NCI-H524 (cell line): ENCODE measurements at places on chromosomes 12 and 14.

DNA sequence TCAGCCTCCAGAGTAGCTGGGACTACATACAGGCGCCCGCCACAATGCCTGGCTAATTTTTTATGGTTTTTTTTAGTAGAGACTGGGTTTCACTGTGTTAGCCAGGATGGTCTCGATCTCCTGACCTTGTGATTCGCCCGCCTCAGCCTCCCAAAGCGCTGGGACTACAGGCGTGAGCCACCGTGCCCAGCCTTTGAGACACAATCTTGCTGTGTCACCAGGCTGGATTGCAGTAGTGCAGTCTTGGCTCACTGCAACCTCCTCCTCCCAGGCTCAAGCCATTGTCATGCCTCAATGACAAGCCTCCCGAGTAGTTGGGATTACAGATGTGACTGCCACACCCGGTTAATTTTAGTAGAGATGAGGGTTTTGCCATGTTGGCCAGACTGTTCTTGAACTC lies 21.3 kb upstream of the STRN3 start:
- no peak for DNase-seq

DNA sequence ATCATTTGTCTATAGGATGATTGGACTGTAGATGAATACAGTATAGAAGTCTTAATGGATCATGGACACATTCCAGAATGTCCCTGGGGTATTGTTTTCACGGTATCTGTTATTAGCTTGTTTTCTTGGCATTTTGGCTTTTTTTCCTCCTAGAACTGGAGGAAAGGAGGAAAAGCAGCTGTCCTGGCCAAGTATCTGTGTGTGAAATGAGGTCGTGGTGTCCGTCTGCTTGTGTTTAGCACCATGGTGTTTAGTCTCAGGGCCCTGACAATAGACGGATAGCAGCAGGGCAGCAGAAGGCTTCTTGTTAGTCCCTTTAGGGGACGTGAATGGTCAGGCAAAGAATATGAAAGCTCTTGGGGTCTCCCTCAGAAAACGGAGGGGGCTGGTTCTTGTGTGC lies 21.2 kb downstream of the FGF6 start:
- DNase-seq, result no peak

DNA sequence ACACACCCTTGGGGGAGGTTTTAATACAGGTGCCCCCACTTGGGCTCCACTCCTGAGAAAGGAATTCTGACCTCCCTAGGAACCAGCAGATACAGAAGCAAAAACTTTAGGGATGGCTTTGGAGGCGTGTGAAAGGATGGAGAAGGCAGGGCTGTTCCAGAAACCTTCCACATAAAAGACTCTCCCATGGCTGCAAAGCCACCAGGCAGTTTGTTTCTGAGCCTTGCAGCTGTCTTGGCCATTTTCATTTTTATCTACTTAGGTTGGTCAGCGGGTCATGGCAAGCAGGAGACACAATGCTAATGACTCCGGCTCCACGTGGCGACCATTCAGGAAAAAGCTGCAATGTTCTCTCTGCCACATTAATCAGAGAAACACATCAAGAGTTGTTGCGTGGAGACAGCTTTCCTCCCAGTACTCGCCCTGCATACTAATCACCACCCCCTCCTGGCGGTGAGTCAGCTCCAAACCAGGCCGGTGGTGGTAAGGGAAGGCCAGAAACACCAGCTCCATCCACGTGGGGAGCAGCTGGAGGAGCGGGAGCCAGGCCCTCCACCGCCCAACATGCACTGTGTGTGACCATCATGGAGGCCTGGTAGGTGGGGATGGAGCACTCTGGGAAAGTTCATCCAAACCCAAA lies 30.9 kb upstream of the IRF2BPL start:
- DNase-seq, result no peak

DNA sequence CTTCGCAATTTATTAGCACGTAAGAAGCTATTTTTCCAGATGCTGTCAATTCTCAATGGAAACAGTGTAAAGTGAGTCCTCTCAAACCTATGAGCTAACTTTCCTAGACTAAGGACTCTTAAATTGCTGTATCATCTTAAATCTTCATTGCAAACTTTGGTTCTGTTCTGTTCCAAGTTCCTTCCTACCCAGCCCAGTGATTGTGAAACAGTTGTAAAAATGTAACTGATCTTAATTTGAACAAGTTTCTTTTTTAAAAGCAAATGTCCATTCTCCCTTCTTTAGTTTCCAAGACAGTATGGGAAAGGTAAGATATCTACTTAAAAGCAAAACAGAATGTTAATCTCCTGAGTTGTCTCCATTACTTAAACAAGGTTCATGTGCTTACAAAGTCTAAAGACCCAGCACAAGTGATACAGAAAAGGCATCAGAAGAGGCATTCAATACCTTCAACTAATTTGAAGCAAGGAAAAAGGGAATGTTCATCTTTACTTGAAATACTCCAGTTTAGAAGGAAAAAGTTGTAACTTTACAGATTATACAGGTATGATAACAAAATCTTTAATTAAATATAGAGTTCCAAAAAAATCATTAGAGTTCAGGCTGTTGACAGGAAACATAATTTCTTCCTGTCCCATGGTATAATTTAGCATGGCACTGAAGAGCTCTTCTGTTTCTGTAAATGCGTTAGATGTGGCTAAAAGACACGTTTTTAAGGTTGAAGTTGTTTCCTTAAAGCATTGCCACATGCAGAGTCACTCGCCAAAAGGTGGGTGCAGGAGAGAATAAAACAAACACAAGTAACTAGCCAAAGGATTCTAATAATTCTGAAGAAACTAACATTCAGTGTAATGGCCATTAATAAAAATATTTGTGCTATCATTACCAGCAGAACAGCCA lies 101.5 kb upstream of the USP15 start:
- DNase-seq, result no peak

DNA sequence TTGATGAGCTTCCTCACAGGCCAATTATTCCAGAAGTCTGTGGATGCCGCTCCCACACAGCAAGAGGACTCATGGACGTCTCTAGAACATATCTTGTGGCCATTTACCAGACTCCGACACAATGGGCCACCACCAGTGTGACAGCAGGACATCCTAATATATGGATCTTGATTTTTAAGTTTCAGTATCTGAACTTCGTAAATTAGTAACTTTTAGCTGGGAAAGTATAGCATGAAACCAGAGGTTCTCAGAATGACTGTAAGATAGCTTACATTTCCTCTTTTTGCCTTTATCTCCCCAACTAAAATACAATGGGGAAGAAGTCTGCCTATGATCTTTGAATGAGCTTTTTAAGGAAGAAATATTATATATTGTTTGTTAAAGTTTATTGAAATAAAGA lies 87.0 kb downstream of the DNAI7 start:
- no peak for DNase-seq

- no peak for DNase-seq
Observed at GRCh38 chr14:42112108-42112507, 505.4 kb downstream of the LRFN5 start.
